Activated naive CD8-positive, alpha-beta T cell treated with anti-CD3 and anti-CD28 coated beads, Interleukin-2, amount 50 U/mL, for 24 hours (primary cell): ENCODE measurements at places on chromosomes 11 and 22.

GRCh38 chr11:14857621-14858020 lies 34.4 kb downstream of the CYP2R1 start:
- H3K36me3 ChIP-seq: peaks cover 56% of the 10 kb centered on the region
- no peak overlapping the region for H3K27ac ChIP-seq
- H3K4me1 ChIP-seq: peaks cover 17% of the 10 kb centered on the region
- H3K27me3 ChIP-seq: no peaks in the 10 kb centered on the region

GRCh38 chr11:1701091-1701807 lies 4.3 kb downstream of the KRTAP5-6 start:
- H3K4me3 ChIP-seq: peak overlapping the region; percentile 27
- H3K36me3 ChIP-seq: peaks cover 6% of the 10 kb centered on the region
- H3K27me3 ChIP-seq: no peaks in the 10 kb centered on the region
- peak; percentile 44 for DNase-seq

- DNase-seq: no peak
- H3K27me3 ChIP-seq: no peaks in the 10 kb centered on the region
- peaks cover 90% of the 10 kb centered on the region for H3K4me1 ChIP-seq
These were observed 13.5 kb downstream of the ADORA2A start for GRCh38 chr22:24440718-24441405.

GRCh38 chr11:114257621-114258558 lies 38.3 kb upstream of the NNMT start:
- no peak overlapping the region for H3K27ac ChIP-seq
- H3K4me3 ChIP-seq: no peak overlapping the region
- peaks cover 15% of the 10 kb centered on the region for H3K4me1 ChIP-seq
- no peaks in the 10 kb centered on the region for H3K27me3 ChIP-seq
- no peak for DNase-seq

DNA sequence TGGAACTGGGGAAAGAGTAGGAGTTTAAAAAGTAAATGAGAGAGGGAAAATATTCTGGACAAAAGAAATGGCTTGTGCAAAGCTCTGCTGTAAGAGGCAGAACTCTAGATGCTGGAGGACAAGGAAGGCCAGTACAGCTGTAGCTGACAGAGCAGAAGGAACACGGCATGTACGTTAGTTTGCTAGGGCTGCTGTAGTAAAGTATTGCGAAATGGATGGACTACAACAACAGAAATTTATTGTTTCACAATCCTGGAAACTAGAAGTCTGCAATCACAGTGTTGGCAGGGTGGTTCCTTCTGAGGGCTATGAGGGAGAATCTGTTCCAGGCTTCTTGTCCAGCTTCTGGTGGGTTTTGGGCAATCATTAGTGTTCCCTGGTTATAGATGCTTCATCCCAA lies 454.4 kb downstream of the NTM start:
- no peak for DNase-seq
- H3K36me3 ChIP-seq: no peaks in the 10 kb centered on the region
- H3K27me3 ChIP-seq: no peaks in the 10 kb centered on the region
- H3K4me3 ChIP-seq: no peak overlapping the region
- no peak overlapping the region for H3K27ac ChIP-seq
- no peaks in the 10 kb centered on the region for H3K4me1 ChIP-seq

GRCh38 chr22:41568811-41569210 lies 8.0 kb downstream of the CSDC2 start:
- H3K4me3 ChIP-seq: no peak overlapping the region
- no peaks in the 10 kb centered on the region for H3K36me3 ChIP-seq
- H3K4me1 ChIP-seq: peaks cover 4% of the 10 kb centered on the region

DNA sequence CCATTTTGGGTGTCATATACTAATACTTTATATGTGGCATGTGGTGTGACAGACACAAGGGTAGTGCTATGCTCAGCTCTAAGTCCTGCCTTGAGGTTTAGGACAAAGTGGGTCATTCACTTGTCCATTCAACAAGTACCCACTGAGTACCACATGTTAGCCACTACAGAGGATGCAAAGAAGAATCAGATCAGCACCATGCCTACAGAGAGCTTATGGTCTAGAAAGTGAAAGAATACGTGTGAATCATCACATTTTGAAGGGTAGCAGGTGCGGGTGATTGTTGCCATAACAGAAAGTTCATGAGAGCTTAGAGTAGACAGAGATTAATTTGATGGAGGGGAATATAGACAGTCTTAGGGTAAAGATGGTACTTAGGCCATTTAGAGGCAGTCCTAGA lies 18.3 kb downstream of the CLMP start:
- no peak for DNase-seq
- H3K36me3 ChIP-seq: no peaks in the 10 kb centered on the region
- no peak overlapping the region for H3K27ac ChIP-seq
- no peak overlapping the region for H3K4me3 ChIP-seq

- H3K27ac ChIP-seq: no peak overlapping the region
- H3K4me3 ChIP-seq: no peak overlapping the region
- peaks cover 44% of the 10 kb centered on the region for H3K36me3 ChIP-seq
- H3K27me3 ChIP-seq: no peaks in the 10 kb centered on the region
- DNase-seq: no peak
These were observed 32.7 kb downstream of the TBC1D22A start for GRCh38 chr22:46795140-46795539.

DNA sequence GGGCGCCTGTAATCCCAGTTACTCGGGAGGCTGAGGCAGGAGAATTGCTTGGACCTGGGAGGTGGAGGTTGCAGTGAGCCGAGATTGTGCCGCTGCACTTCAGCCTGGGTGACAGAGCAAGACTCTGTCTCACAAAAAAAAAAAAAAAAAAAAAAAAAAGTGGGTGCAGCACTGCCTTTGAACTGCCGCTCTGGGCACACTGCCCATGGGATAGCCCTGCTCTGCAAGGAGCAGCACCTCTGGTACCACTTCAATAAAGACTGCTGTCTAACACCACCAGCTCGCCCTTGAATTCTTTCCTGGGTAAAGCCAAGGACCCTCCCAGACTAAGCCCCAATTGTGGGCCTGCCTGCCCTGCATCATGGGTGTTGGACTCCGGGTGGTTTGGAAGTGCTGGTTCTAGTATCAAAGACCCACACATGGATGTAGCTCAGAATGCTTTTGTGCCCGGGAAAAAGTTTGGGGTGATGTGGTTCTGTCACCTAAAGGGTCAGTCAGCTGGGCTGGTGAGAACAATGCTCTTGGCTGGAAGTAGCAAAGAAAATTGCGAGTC lies 444.3 kb downstream of the TBC1D22A start:
- no peaks in the 10 kb centered on the region for H3K27me3 ChIP-seq
- H3K4me3 ChIP-seq: no peak overlapping the region
- no peaks in the 10 kb centered on the region for H3K36me3 ChIP-seq
- DNase-seq: no peak

DNA sequence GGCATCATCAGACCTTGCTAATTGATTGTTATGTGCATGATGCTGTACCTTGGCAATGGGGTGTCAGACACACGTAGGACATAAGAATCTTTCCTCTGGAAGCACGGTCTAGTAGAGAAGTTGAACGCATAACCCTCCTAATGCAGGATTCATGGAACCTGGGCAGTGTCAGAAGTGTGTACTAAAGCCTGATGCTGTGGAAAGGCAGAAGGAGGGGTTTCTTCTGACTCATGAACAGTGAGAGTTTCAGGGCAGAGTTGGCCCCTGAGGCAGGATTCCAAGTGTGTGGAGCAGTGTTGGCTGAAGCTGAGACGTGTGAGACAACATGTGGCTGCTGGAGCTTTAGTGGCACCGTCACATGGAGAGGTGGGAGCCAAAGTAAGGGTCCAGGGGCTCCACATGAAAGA lies 3.5 kb downstream of the PANX1 start:
- H3K4me1 ChIP-seq: peaks cover 58% of the 10 kb centered on the region
- H3K36me3 ChIP-seq: peaks cover 11% of the 10 kb centered on the region
- H3K27ac ChIP-seq: no peak overlapping the region
- no peak for DNase-seq
- H3K27me3 ChIP-seq: no peaks in the 10 kb centered on the region
- no peak overlapping the region for H3K4me3 ChIP-seq

- peak overlapping the region; percentile 55 for H3K27ac ChIP-seq
- H3K4me1 ChIP-seq: peaks cover 24% of the 10 kb centered on the region
- H3K4me3 ChIP-seq: no peak overlapping the region
- H3K36me3 ChIP-seq: peaks cover 10% of the 10 kb centered on the region
- no peak for DNase-seq
These were observed 39.5 kb downstream of the CTNND1 start for GRCh38 chr11:57801183-57801485.

GRCh38 chr11:109018639-109019038 lies 353.8 kb downstream of the DDX10 start:
- peaks cover 3% of the 10 kb centered on the region for H3K27me3 ChIP-seq
- no peaks in the 10 kb centered on the region for H3K4me1 ChIP-seq
- H3K4me3 ChIP-seq: no peak overlapping the region
- no peak for DNase-seq
- no peak overlapping the region for H3K27ac ChIP-seq
- H3K36me3 ChIP-seq: no peaks in the 10 kb centered on the region

- peak overlapping the region; percentile 93 for H3K27ac ChIP-seq
- DNase-seq: no peak
- H3K36me3 ChIP-seq: peaks cover 21% of the 10 kb centered on the region
- H3K27me3 ChIP-seq: no peaks in the 10 kb centered on the region
- H3K4me3 ChIP-seq: peak overlapping the region; percentile 14
- peaks cover 39% of the 10 kb centered on the region for H3K4me1 ChIP-seq
These were observed 3.3 kb upstream of the ANKRD13D start for GRCh38 chr11:67285541-67286498.

GRCh38 chr11:128940156-128940555 lies 2.5 kb downstream of the TP53AIP1 start:
- H3K36me3 ChIP-seq: no peaks in the 10 kb centered on the region
- H3K4me1 ChIP-seq: no peaks in the 10 kb centered on the region
- DNase-seq: no peak
- no peak overlapping the region for H3K4me3 ChIP-seq

- H3K4me1 ChIP-seq: no peaks in the 10 kb centered on the region
- H3K4me3 ChIP-seq: no peak overlapping the region
- H3K36me3 ChIP-seq: no peaks in the 10 kb centered on the region
- no peak for DNase-seq
- no peak overlapping the region for H3K27ac ChIP-seq
These were observed 35.8 kb upstream of the MYOD1 start for GRCh38 chr11:17683377-17684161.

DNA sequence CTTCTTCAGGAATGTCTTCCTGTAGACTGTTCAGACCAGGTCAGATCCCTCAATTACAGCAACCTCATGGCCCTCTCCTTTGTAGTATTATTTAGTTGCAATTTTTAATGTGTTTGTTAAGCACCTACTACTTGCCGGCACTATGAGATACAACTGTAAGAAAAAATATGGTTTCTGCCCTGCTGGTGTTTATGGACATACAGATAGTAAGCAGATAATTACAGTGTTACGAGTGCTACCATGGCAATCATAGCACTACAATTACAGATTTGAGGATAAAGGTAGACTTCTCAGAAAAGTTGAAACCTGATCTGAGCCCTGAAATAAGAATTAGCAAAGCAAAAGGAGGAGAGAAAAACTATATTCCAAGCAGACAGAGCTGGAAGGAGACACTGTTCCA lies 2.8 kb downstream of the LRRC51 start:
- no peak overlapping the region for H3K27ac ChIP-seq
- DNase-seq: no peak
- H3K27me3 ChIP-seq: no peaks in the 10 kb centered on the region
- H3K36me3 ChIP-seq: no peaks in the 10 kb centered on the region

DNA sequence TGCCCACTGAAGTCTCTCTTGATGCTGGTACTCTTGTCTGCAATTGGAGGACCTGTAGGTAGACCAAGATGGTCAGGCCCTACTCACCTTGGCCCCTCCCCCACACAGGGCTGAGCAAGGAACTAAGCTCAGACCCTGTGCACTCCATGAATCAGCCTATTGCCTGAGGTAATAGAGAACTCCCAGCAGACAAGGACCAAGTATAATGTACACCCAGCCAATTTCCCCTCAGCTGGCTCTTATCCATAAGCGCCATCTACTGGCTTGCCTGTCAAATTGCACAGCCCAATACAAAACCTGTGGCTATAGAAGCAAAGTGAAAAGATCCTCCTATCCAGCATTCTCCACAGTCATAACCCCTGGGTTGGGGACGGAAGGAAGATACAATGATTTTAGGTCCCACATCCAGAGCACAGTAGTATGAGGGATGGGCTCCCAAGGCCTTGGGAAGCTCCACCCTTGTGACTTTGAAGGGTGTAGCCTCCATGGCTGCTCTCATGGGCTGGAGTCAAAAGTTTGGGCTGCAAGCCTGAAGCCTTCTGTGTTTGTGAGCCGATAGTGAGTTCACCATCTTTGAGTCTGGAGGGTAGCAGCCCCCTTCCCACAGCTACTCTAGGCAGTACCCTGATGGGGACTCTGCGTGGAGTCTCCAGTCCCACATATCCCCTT lies 56.0 kb downstream of the GLYATL2 start:
- peaks cover 5% of the 10 kb centered on the region for H3K27me3 ChIP-seq
- no peak overlapping the region for H3K27ac ChIP-seq
- peak; percentile 16 for DNase-seq
- H3K4me1 ChIP-seq: no peaks in the 10 kb centered on the region
- H3K4me3 ChIP-seq: no peak overlapping the region

GRCh38 chr22:23801238-23801821 lies 14.6 kb downstream of the SMARCB1 start:
- no peaks in the 10 kb centered on the region for H3K27me3 ChIP-seq
- no peak for DNase-seq
- peaks cover 51% of the 10 kb centered on the region for H3K36me3 ChIP-seq

- peaks cover 5% of the 10 kb centered on the region for H3K4me1 ChIP-seq
- no peaks in the 10 kb centered on the region for H3K36me3 ChIP-seq
- H3K27me3 ChIP-seq: peaks cover 38% of the 10 kb centered on the region
- peak; percentile 14 for DNase-seq
- H3K4me3 ChIP-seq: peak overlapping the region; percentile 46
- no peak overlapping the region for H3K27ac ChIP-seq
These were observed 931 bp downstream of the CADM1 start for GRCh38 chr11:115503083-115503885.

DNA sequence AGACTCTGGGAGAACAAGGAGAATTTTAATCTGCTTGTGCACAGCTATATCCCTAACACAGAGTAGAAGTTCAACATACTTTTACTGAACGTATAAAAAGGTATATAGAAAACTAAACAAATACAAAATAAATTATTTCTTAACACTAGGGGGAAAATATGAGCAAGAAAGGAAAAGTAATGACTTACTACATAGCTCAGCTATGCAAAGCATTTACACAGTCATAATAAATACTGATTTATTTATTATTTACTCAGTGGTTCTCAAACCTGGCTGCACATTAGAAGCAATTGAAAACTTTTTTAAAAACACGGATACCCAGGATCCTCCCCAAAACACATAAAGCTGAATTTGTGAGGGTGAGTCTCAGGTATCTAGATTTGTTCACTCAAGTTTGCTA lies 182.5 kb downstream of the TTC28 start:
- H3K4me1 ChIP-seq: no peaks in the 10 kb centered on the region
- DNase-seq: no peak
- peaks cover 20% of the 10 kb centered on the region for H3K27me3 ChIP-seq
- H3K4me3 ChIP-seq: no peak overlapping the region
- no peaks in the 10 kb centered on the region for H3K36me3 ChIP-seq

DNA sequence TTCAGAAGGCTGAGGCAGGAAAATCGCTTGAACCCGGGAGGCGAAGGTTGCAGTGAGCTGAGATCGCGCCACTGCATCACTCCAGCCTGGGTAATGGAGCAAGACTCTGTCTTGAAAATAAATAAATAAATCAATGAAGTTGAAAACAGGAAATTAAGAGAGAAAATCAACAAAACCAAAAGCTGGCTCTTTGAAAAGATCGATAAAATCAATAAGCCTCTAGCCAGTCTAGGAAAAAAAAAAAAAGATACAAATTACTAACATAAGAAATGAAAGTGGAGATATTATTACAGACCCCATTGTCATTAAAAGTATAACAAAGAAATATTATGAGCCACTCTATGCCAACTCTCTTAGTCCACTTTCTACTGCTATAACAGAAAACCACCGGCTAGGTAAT lies 48.0 kb upstream of the NUP160 start:
- H3K27ac ChIP-seq: no peak overlapping the region
- H3K4me3 ChIP-seq: no peak overlapping the region
- no peak for DNase-seq
- no peaks in the 10 kb centered on the region for H3K36me3 ChIP-seq
- no peaks in the 10 kb centered on the region for H3K27me3 ChIP-seq
